Mesenteric fat pad (tissue), 1 donor: ENCODE measurements at places on chromosomes 13 and 19. TPM values are rescaled to one million over a fixed set of nuclear protein-coding genes. Genes with fewer than 3 reads are reported as not detected.

The ZNF222 gene
- total RNA-seq = 3.2 TPM

The CGB3 gene
- total RNA-seq = not detected

The TPTE2 gene
- 0.19 TPM for total RNA-seq

The GPR4 gene
- total RNA-seq = 32.7 TPM
